ENCODE measurements at places on chromosomes 4 and X.

DNA sequence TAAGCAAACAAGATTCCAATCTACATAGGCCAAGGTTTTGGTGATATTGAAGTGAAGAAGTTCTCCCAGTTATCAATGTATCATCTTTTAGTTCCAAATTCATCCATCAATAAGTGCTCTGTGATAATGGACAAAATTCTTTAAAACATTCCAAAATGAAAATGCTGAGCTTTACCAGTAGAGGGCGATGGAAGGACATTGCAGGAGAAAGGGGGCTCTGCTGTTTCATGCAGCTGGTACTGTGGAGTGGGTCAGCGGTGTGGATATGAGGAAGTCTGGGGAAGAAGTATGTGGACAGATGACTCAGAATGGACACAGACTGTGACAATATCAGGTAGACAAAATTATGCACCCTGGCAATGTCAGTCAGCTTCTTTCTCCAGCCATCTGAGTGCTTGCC, 46.6 kb upstream of the HS6ST2 start:
- no peak for DNase-seq

- DNase-seq, result no peak
These were observed 299.6 kb downstream of the EPHA5 start for GRCh38 chr4:65370709-65371108.

- peak; percentile 51 for DNase-seq
These were observed at the start of gene ADGRA3 for GRCh38 chr4:22515888-22516541. Gene ADGRA3, minus strand, starts transcription at chr4:22516066. Its CDS starts 282 bp downstream, at chr4:22515784.

DNA sequence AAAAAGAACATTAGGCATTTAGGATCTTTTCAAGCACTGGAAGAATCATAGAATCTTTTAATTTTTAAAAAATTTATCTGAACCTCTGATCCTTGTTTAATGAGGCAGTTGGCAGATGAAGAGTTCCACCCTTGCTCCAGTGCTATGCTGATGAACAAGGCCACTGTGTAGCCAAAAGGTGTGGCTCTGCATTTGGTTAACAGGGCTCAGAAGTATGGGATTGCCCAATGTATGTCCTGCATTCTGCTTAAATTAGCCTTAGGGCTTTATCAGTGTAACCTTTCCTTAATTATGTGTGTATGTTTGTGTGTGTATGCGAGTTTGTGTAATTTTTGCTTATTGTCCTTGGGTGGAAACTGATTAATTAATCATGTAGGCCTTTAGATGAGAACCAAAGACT, 43.3 kb upstream of the PPM1K start:
- no peak for DNase-seq

All from activated naive CD4-positive, alpha-beta T cell treated with anti-CD3 and anti-CD28 coated beads, Interleukin-2, amount 50 U/mL, for 16 hours (primary cell).